PC-3 (cell line): ENCODE measurements at places on chromosomes 4 and X. TPM values are rescaled to one million over a fixed set of nuclear protein-coding genes. Genes with fewer than 3 reads are reported as not detected.

DNA sequence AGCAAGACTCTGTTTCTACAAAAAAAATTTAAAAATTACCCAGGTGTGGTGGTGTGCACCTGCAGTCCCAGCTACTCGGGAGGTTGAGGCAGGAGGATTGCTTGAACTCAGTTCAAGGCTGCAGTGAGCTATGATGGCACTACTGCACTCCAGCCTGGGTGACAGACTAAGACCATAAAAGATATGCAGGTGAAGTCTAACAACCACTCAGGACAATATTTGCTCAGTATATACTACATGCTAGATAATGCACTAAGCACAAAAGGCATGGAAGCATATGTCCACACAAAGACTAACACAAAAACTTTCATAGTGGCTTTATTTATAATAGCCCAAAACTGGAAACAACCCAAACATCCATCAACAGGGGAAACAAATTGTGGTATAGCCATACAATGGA lies 57.7 kb upstream of the TXK start:
- DNase-seq = no peak

DNA sequence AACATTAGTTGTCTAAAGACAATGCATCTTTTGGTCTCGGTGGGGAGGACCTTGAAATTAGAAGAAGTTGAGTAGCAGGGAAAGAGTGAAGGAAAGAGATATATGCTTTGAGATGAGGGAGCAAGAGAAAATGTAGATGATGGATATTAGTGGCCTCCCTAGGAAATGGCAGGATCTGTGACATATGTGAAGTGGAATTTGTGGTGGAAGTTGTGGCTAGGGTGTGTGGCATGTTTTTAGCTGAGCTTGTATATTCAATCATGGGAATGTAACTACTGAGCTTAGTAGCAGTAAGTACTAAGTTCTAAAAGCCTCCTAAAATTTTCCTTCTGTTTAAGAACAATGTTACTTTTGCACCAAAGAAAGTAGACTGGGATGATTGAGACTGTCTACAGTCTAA lies 382.8 kb upstream of the CTSO start:
- DNase-seq = no peak

- peak; percentile 53 for DNase-seq
Observed at GRCh38 chr4:15601862-15602261, 53.3 kb downstream of the FBXL5 start.

- no peak for DNase-seq
Observed at GRCh38 chrX:4240541-4241194, 527.2 kb upstream of the PRKX start.

DNA sequence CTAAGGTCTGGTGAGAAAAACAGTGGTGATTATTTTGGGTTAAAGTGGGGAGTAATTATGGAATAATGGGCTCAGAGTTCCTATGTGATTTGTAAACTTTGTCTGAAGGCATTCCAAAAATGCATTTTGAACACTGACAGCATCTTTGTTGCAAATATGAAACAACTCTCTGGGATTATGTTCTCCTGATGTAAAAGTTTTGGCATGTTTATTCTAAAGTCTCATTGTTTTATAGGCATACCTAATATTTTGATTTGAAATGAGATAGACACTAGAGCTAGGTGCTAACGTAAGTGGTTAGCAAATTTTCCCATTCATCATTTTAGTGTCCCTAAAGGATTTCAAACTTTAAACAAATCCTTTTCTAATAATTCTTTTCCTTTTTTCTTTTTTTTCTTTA lies 140.9 kb upstream of the ANXA3 start:
- peak; percentile 25 for DNase-seq

DNA sequence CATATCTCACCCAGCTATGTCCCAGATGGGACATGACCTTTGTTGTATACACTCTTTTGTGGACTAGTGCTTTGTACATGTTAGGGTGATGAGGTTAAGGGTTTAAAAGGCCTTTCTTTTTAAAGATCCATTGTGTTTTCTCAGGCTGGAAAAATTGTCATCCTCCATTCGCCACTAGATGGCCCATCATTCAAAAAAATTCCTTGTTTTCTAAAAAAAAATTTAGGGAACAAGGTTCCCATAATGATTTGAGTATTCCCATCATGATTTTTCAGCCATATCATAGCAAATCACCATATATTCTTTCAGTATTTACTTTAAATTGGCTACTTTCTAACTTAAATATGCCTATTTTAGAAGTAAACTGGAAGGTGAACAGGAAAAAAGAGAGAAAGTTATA lies 91.9 kb upstream of the TMEM164 start:
- DNase-seq = peak; percentile 35

DNA sequence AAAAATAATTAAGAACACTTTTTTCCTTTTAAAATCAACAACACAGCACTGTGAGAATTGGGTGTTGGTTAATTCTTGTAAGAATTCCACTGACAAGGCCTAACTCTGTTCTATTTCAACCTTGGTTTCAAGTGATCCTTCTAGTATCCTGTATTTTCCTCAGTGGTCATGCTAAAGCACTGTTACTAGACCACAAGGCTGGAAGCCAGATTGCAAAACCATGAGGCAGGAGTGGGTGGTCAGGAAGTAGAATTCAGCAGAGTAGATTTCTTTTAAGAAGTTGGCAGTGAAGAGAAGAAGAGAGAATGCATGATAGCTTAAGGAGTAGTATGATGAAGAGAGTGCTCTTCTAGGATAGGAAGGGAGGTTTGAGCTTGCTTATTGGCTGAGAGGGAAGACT lies 71.6 kb upstream of the LEF1 start:
- no peak for DNase-seq

DNA sequence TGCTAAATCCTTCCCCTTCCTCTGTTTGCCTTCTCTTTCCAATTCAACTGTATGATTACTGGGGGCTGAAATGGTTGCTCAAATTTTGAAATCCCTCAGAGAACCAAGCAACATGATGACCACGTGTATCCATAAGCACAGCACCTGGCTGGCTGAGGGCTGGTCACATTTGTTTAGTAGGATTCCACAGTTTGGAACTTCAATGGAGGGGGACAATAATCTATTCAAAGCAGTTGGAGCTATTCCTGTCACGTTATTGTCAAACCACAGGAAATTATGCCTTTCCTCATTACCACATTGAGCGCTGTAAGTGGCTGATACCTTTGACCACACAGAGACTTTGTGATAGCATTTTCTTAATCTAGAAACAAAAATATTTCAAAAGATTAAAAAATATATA lies 7.0 kb downstream of the TMSB4X start:
- DNase-seq = no peak

DNA sequence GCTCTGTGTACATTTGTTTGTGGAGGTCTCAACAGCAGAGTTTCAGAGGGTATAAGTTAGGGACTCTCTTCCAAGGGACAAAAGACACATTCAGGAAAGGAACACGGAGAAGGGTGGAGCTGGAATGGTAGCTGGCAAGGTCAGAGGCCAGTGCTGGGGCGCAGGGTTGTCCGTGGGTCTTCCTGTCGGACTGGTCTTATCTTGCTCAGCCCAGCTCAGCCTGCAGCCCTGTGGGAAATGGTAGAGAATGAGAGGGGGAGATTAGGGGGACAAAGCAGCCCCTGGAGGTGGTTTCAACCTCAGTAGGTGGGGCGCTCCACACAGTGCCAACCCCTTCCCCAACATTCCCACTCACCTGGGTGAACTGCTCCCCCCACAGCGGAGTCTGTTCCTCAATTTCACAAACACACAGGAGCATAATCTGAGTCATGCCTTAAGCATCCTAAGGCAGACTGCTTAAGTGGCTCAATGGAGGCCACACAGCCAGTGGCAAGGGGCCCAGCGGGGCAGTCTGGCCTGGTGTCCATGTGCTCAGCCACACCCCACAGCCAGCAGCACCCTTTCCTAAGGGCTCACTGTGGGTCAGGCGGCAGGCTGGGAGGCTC lies 6.9 kb upstream of the HDAC6 start:
- DNase-seq = peak; percentile 61

DNA sequence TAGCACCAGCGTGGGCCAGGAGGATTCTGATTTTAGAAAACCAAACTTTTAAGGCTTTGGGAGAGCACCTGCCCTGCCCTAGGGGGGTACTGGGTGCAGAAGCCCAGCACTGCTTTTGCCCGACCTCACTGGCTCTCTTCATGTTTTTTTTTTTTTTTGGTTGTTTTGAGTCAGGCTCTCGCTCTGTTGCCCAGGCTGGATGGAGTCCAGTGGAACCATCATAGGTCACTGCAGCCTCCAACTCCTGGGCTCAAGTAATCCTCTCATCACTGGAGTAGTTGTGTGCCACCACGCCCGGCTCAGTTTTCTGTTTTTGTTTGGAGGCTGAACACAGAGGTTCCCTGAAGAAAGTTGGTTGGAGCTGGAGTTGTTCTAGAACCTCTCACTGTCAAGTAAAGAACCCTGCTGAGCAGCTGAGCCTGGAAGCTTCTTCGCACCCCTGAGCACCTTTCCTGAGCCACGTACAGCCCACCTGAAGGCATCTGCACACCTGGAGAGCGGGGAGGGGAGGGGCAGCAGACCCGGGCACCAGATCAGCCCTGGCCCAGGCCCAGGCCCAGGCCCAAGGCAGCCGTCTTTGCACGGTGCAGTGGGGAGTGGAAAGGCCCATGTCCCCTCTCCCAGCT lies 49.5 kb downstream of the SHROOM2 start:
- no peak for DNase-seq

- DNase-seq = peak; percentile 73
Observed at GRCh38 chr4:71270901-71271300, 67.9 kb upstream of the SLC4A4 start.

- no peak for DNase-seq
Observed at GRCh38 chr4:41122309-41122708, 92.0 kb downstream of the APBB2 start.

The CC2D2A gene
- total RNA-seq = 13.1 and 13.4 TPM in 2 replicates

The F11 gene
- total RNA-seq = not detected in 2 replicates

The NR0B1 gene
- not detected in 2 replicates for total RNA-seq

The CXCL9 gene
- total RNA-seq = not detected in 2 replicates

The EFHC2 gene
- 0.29 and 0.40 TPM in 2 replicates for total RNA-seq

The S100G gene
- total RNA-seq = not detected in 2 replicates

The PABPC1L2A gene
- not detected in 2 replicates for total RNA-seq

The ESX1 gene
- not detected in 2 replicates for total RNA-seq
